ENCODE measurements at places on chromosomes 5 and 9.

DNA sequence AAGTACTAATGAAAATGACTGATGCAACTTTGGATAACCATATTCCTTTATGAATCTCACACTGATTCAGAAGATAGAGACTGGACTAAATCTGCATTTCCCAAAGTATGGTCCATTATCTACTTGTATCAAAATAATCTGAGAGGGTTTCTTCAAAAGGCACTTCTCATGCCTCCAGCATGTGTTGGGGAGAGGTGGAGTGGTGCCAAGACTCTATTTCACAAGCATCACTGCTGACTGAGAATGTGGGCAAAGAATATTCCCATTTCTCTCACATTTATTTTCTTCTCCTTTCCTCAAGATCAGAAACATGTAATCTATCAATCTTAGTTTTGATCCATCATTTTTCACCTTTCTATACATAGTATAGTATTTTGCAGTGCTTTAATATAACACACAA lies 135.4 kb downstream of the GABRB2 start:
- DNase-seq = no peak

DNA sequence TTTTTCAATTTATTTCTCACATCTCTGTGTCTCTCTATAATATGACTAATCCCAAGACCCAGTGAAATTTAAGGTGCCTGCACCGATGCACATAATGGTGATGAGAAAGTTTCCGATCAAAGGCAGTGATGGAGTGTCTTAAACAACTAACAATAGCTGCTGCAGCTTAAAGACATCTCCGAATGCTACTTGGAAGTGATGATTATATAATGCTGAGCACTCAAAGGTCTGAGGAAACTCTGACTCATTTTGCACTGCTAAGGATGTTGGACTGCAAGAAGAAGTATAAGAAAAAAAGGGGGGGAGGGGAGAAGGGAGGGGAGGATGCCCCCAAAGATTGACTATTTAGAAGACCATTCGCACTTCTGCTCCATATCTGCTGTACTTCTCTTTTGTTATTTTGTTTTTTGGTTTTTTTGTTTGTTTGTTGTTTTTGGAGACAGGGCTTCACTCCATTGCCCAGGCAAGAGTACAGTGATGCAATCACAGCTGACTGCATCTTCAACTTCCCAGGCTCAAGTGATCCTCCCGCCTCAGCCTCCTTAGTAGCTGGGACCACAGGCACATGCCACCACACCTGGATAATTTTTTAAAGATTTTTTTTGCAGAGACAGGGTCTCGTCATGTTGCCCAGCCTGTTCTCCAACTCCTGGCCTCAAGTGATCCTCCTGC lies 192.2 kb downstream of the HSD17B3 start:
- no peak for DNase-seq

DNA sequence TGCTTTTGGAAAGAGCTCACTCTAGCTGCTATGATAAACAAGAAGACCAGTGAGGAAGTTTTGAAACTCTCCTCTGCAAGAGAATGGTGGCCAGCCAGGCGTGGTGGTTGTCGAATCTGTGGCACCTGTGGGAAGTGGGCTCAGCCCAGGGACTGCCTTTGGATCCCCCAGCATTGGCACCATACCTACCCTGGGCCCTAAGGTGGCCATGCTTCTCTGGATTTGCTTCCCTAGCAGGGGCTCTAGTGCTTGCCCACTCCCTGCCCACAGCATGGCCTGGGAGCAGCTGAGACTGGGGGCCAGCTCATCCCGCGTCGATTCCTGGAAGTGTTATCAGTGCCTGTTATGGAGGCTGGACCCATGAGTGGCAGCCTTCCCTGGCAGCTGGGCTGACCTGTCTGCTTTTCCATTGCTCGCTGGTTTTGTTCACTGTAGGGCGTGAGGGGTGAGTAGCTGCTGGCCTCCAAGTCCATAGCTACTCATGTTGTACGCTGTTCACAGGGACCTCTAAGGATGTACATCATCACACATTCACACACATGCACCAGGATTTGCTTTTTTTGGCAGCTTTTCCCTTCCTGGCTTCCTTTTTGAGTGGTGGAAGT lies 2.3 kb downstream of the SLC22A4 start:
- DNase-seq = no peak

GRCh38 chr9:93874242-93874641 lies 80.9 kb downstream of the BARX1 start:
- no peak for DNase-seq

DNA sequence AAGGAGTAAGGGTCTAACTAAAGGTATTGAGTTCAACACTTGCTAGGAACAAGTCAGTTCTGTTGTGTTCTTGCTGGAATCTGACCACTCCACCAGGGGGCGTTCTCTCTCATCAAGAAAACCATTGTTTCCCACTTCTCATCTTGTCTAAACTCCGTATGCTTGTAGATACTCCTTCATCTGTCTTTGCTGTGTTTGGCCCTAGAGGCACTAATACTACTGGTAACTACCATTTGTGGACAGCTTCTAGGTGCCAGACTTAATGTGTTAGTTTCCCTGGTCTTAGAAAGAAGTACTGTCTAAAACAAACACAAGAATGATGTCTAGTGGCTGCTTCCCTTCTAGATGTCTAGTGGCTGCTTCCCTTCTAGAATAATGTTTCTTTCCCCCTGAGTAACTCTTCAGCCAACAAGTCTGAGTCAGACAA lies 18.7 kb upstream of the PTPDC1 start:
- DNase-seq = peak; percentile 73

GRCh38 chr9:95826183-95826838 lies 49.2 kb upstream of the ERCC6L2 start:
- no peak for DNase-seq

- DNase-seq = no peak
These were observed 24.3 kb upstream of the SEMA6A start for GRCh38 chr5:116598911-116599310.

- DNase-seq = no peak
These were observed 61.4 kb downstream of the PCDH1 start for GRCh38 chr5:141816598-141817399.

- DNase-seq = no peak
These were observed 7.4 kb downstream of the MTX3 start for GRCh38 chr5:79983618-79984017.

- DNase-seq = no peak
These were observed 21.5 kb downstream of the NEURL1B start for GRCh38 chr5:172662596-172662995.

- no peak for DNase-seq
These were observed 11.7 kb downstream of the DNAJB5 start for GRCh38 chr9:35001285-35001677.
